ENCODE measurements at places on chromosomes 12 and 14.

DNA sequence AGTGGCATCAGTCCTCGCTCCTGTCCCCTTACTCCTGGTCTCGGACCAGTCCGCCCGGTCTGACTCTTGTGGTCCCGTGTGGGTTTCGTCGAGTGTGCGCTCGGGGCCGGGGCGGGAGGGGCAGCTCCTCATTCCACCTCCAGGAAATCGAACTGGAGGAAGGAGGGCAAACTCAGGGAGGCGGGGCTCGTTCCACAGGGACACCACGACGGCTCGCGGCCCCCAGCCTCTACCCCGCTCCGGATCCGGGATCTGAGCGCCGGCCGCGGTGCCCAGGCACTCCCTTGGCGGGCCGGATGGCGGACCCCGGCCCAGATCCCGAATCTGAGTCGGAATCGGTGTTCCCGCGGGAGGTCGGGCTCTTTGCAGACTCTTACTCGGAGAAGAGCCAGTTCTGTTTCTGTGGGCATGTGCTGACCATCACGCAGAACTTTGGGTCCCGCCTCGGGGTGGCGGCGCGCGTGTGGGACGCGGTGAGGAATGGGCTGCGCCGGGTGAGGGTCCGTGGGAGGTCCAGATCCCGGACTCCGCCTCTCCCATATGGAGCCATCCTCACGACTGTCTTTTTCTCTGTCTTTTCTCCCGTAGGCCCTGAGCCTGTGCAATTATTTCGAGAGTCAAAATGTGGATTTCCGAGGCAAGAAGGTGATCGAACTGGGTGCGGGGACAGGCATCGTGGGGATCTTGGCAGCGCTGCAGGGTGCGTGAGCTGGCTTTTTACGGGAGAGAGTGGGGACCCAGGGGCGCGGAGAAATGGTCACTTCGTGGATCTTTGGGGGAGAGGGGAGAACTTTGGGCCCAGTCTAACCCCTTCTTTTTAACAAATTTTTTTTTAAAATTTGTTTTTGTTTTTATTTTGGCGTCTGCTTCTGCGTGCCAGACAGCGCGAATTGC, at the start of gene EEF1AKMT3:
TSS of gene EEF1AKMT3 (plus strand) at position 186 of the 894 bp plus-strand sequence. CDS start at position 297, 111 bp downstream.
- no peak for DNase-seq

DNA sequence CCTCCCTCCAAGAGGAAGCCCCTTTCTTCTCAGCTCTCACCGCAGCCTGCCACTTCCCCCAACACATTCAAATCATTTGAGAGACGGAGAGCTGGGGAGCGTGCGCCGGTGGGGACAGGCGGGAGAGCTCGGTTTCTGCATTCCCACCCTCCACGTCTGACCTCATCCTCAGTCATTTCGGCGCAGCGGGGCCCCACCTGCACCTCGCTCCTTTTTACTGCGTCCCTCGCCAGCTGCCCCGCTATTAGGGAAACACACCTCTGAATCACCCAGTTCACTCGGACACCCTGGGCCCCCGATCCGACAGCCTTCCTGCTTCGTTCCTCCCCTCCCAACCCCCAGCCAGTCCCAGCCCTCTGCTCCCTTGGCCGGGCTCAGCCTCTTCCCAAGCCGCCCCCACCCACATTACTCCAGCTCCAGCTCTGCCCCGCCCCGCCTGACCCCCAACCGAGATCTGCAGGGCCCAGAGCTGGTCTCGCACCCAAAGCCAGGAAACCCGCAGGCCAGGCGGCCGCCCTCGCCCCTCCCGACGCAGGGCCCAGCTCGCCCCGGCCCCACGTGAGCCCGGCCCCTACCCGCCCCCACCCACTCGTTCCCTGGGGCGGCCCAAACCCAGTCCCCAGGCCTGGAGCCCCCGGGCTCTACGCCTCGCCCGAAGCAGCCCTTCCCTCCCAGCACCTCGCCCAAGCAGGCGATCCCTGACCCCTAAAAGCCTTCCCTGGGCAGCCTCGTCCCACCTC, 783 bp downstream of the CORO1C start:
- DNase-seq = peak; percentile 5

DNA sequence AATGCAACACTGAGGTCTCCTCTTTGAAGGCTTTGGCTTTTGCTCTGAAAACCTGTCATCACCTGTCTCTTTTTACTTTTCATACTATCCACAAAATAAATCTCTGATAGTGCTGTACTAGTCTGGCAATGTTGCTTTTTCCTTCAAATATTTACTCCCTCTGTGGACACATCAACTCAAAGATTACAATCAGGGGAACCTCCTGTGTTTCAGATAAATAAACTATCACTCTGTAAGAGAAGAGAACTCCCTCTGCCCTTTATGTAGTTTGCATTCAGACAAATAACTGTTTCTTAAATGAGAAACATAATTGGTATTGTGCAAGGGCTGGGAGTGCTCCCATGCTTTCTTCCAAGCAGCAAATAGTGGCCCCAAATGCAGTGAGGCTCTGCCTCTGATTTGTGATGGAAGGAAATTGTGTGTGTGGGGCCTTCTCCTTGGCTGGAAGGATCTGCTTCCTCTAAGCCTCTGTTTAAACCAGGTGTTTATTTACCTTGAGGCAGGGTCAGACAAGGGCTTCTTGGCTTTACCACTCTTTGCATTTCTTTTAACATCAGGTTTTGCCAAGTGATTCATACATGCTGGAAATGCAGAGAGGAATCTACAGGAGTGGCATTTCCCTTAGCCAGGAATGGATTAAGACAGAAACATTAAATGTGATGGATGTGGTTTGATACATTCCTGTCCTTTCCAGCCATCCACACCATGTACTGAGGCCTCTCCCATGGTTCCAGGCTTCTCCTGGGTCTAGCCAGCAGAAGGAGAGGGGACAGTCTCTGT, 69.0 kb downstream of the AKAP6 start:
- DNase-seq = no peak

- no peak for DNase-seq
These were observed 93.4 kb upstream of the SLCO1C1 start for GRCh38 chr12:20601668-20602280.

DNA sequence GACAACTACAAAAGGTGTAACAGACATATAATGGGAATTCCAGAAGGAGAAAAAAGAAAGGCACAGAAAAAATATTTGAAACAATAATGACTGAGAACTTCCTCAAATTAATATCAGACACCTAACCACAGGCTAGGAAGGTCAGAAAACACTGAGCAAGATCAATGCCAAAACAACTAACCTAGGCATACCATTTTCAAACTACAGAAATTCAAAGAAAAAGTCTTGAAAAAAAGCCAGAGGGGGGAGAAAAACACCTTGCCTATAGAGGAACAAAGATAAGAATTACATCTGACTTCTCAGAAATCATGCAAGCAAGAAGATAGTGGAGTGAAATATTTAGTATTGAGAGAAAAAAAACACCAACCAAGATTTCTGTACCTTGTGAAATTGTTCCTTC, 77.8 kb downstream of the RIN3 start:
- no peak for DNase-seq

GRCh38 chr12:64461634-64462414, 9.9 kb downstream of the TBK1 start:
- no peak for DNase-seq

- no peak for DNase-seq
These were observed 92.8 kb downstream of the TRAFD1 start for GRCh38 chr12:112218150-112218549.
